ENCODE measurements at places on chromosomes 1 and 21.

DNA sequence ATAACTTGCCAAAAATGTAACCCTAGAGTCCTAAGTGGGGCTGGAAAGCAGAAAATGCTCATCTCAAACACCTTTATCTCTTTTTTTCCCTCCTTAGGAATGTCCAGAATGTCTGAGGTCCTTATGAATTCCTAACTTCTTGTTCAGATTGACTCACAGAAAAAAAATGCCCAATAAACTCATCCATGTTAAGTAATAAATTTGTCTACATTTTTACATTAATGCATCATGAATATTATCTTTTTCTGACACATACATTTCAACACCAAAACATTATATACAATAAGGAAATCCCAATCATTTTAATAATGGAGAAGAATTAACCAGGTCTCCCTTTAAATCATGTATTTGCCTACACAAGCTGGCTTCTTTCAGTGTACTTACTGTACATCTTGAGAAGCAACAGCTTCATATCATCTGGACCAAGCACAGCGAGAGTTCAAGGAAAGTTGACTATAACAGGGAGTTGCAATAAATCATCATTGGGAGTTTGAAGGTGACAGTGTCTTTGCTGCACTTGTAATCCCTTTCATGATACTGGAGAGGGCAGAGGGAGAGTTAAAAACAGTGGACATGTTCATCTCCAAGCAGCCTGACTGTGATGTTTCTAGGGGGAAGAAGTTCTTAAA is 565.2 kb downstream of the LTN1 start:
- no peak for DNase-seq

DNA sequence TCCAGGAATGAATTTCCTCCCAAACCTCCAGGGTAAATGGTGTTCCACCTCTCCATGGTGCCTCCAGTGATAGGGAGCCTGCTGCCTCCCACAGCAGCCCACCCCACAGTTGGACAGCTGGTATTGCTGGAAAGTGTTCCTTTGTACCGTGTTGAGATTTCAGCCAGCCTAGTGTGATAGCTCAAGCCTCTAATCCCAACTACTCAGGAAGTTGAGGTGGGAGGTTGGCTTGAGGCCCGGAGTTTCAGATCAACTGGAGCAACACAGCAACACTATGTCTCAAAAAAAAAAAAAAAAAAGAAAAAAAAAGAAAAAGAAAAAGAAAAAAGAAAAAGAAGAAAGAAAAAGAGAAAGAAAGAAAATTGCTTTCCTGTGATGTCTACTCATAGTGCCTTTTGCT is 96.1 kb downstream of the CHD1L start:
- DNase-seq: no peak

DNA sequence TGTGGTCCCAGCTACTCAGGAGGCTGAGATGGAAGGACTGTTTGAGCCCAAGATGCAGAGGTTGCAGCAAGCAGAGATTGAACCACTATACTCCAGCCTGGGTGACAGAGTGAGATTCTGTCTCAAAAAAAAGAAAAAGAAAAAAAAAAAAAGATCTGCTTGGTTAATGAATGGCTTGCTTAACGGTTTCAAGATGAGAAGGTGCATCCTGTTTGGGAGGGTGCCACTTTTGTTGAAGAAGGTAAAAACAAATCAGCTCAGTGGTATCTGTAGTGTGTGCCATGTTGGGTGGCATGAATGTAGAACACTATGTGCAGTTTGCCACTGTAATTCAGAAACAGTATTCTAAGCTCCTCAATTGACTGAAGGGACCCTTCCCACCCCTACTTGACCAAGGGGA is 94.9 kb upstream of the ETV3 start:
- DNase-seq: no peak

- DNase-seq: no peak
Observed at GRCh38 chr21:40191616-40192015, 324.4 kb downstream of the PCP4 start.

GRCh38 chr1:63916485-63917360 is 142.9 kb downstream of the ROR1 start:
- DNase-seq: no peak

GRCh38 chr21:26795412-26795805 is 49.8 kb downstream of the ADAMTS1 start:
- no peak for DNase-seq

GRCh38 chr1:3481836-3482375 is 27.4 kb downstream of the ARHGEF16 start:
- no peak for DNase-seq

DNA sequence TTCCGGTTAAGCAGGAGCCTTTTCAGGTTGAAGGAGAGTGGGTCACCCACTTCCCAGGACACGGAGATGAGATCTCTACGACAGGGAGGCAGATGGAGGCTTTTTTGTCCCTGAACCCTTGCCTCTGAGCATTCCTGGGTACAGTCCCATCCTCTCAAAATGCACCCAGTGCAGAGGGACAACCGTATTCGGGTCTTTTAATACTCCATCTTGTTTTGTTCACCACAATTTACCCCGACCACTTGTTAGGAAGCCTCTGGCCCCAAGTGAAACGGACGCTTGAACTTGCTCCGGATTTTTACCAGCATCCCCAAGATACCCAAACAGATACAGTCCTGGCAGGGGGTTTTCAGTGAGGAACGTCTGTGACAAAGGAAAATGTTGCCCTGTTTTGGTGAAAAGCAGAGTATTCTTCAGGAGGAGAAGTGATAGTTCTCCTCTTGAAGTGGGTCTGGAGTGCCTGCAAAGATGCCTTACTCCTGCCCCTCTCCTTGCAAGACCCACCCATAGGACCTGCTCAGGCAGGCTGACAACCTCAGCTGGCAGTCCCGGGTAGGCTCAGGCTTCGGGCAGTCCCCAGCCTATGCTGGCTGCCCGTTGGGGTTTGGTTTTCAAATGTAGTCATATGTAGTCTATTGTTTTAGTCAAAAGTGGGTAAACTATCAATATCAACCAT is 669 bp upstream of the ARL8A start:
- no peak for DNase-seq

- no peak for DNase-seq
Observed at GRCh38 chr1:233424779-233425178, 97.3 kb downstream of the MAP3K21 start.

DNA sequence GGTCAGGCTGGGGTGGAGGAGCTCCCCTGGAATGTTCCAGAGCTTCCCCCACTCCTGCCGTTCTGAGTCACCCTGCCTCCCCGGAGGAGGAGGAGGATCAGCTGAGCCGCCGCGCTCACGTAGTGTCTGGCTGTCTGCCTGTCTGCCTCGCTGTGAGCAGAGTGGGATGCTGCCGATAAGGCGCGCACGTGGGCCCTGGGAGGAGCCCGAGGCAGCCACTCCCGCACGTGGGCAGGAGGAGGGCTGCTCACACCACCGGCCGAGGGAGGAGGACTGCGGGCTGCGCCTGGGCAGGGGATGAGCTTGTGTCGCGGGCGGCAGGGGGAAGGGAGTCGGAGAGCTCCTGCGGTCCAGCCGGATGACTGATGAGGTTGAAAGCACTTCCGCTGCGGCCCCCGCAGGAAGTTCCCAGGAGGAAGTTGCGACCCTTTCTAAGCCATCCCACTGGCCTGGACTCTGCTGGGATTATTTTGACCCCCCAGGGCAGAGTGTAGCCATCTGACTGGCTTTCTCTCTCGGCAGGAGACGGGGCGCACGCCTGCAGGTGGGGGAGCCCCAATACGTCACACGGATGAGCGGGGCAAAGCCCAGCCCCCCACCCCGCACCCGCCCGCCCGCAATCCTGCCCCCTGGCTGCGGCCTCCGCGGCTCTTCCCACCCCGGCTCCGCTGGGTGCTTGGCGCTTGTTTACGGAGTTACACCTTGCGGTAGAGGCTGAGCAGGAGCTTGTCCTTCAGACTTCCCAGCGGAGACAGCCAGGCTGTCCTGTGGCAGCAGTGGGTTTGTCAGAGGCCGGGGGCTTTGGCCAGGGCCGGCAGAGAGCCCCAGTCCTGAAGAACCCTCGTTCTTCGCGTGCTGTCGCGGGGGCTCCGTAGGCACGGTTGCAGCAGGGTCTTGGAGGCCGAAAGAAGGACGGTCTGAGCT is 9.8 kb downstream of the PDXK start:
- peak; percentile 88 for DNase-seq

DNA sequence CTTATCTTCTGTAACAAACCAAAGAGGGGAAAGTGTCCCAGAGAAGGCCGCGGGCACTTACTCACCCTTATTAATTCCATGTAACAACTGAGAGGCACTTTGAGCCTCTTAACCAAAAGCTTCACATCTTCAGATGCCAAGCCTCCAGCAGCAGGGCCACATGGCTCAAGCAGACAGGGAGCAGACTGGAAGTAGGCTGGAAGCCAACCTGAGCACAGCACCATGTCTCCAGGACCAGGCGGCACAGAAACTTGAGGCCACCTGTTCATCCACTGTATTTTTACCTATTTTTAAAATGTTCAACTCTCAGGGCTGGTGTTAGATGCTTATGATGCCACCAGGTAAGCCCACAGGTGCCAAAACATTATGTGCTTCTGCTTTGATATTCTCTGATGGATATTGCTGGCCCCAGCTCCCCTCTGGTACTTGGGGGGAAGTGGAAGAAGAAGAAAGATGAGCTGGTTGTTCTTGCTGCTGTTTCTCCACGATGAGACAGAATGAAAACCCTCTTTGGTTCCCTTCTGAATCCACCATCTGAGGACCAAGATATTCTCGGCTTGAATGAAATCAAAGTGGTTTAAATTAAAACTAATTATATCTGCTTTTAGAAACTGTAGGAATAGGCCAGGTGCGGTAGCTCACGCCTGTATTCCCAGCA is 30.6 kb upstream of the SDE2 start:
- DNase-seq: no peak

DNA sequence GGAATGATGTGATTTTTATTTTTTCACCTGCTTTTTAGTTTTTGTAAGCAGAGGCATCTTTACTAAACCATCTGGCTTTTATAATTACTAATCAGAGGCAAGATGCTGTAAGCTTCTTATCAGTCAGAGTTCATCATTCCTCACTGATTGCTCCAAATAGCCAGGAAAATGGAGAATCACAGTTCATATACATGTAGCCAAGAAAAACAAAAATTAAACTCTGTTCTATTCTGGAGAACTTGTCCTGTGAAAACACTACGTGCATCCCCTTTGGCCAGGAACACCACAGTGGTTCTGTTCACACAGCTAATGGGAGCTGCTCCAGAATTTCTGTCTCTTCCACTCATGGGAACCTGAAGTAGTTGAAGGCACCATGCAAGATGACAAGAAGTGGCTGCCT is 725.5 kb upstream of the CHRM3 start:
- DNase-seq: no peak

GRCh38 chr1:16266411-16267118 is 29.6 kb upstream of the CPLANE2 start:
- no peak for DNase-seq

GRCh38 chr1:160629286-160630210 is 17.3 kb downstream of the SLAMF1 start:
- no peak for DNase-seq

DNA sequence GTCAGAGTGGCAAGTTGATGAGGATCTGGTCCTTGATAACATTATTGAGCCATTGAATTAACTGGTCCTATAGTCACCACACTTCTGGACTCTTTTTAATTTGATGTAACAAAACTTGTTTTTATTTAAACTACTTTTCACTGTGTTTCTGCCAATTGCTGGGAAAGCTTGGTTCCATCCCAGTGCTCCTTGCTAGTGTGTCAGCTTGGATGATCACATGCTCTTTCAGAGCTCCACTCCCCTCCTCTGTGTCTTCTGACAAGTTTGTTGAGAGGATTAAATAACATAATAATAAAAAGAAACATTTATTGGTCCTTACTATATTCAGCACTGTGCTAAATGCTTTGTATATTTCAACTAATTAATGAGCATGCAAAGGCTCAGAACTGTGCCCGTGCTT is 448.5 kb upstream of the B3GALT2 start:
- DNase-seq: no peak

DNA sequence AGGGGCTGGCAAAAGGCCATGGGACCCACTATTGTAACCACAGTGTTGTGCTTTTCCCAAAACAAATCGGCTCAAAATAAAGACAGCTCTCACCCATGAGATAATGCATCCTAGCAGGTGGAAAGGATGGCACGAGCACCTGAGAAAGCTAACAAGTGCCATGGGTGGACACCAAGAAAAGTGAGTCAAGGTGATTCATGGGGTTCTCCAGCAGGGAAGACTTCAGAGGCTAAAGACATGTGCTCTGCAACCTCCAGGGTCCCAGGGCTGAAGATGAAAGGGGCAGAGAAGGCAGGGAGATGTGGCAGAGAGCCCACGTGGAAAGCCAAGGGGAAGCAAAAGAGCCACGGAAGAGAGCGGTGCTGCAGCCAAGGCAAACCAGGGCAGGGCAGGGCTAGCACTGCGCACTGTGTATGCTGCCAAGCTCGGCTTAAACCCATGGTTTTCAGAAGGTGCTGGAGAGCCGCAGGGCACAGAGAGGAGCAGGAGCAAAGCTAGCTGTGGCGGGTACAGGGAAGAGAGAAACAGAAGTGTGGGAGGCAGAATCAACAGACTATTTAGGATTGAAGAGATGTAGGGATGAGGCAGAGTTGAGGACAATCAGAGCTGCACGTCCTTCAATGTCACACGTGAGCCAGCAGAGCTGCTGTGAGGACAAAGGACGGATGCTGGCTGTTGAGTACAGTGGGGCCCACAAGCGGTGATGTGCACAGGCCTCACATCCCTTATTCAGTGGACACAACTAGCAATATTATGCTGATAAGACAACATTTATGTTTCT is 41.8 kb upstream of the C1orf198 start:
- no peak for DNase-seq

- DNase-seq: no peak
Observed at GRCh38 chr1:56550138-56550858, 29.1 kb downstream of the PLPP3 start.

DNA sequence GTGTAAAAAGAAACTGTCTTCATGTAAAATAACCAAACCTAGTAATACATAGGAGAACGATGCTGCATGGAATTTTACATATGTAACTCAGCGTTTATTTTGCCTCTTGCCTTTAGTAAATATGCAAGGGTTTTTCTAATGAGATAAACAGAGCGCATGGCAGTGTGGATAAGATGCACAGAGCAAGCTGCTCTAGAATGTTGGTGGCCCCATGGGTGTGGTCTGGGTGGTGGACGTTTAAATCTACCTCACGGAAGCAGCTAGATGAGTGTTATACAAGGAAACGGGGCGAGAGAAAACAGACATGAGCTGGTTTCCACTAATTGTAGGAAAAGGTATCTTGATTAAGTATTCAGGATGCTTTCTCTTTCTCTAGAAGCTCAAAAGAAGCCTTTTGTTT is 205.9 kb downstream of the DSCAM start:
- no peak for DNase-seq

DNA sequence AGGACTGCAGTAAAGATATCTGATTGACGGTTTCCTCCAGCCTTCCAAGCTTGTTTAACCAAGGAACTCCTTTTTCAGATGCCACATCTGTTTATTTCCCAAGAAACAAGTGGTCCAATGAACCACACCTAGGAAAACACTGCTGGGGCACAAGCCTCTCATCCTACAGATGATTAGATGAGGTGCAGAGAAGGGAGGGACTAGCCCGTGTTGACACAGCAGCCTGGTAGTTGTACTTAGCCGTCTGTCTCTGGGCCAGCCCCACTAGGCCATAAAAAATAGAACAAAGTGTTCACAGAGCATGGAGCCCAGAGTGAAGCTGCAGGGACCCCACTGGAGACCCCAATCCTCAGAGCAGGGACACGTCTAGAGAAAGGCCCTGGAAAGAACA is 32.1 kb downstream of the LRP8 start:
- no peak for DNase-seq

GRCh38 chr1:46027788-46028573 is 104.4 kb downstream of the PIK3R3 start:
- no peak for DNase-seq

GRCh38 chr21:38858026-38858811 is 52.5 kb downstream of the ETS2 start:
- no peak for DNase-seq

GRCh38 chr1:53763911-53764310 is 24.9 kb upstream of the GLIS1 start:
- no peak for DNase-seq

Data from GM04503 (cell line).